GM03348 (cell line): ENCODE measurements at places on chromosomes 16 and 17.

DNA sequence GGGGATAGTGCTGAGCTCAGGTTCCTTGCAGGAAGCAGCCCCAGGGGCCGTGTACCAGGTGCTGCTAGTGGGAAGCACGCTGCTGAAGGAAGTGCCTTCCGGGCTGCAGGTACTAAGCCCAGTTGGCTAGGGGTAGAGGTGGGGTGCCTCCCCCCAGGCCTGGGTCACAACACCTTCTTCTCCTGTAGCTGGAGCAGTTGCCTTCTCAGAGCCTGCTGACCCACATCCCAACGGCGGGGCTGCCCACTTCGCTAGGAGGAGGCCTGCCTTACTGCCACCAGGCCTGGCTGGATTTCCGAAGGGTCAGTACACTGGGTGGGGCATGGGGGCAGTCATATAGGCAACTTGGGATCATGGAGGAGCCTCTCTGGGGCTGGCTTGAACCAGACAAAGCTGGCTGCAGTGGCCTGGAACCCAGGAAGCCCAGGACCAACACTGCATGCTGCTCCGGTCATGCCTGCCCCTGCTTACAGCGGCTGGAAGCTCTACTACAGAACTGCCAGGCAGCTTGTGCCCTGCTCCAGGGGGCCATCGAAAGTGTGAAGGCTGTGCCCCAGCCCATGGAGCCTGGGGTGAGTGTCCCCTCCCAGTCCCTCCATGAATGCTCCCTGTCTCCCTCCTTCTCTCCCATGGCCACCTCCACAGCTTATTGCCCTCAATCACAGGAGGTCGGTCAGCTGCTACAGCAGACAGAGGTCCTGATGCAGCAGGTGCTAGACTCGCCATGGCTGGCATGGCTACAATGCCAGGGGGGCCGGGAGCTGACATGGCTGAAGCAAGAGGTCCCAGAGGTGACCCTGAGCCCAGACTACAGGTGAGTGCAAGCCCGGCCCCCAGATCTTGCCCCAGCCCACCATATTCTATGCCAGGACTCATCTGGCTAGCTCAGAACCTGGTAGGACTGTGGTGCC, 2.5 kb downstream of the PLEKHG4 start:
- no peak for DNase-seq

DNA sequence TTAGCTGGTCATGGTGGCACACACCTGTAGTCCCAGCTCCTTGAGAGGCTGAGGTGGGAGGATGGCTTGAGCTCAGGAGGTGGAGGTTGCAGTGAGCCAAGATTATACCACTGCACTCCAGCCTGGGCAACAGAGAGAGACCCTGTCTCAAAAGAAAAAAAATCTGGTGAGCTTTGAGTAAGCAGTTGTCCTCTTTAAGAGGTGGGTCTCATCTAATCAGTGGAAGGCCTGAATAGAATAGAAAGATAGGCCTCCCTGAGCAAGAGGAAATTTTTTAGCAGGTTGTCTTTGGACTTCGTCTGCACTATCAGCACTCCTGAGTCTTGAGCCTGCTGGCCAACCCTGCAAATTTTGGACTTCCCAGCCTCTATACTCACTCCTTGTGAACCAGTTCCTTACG, 266.0 kb upstream of the ZFHX3 start:
- no peak for DNase-seq

DNA sequence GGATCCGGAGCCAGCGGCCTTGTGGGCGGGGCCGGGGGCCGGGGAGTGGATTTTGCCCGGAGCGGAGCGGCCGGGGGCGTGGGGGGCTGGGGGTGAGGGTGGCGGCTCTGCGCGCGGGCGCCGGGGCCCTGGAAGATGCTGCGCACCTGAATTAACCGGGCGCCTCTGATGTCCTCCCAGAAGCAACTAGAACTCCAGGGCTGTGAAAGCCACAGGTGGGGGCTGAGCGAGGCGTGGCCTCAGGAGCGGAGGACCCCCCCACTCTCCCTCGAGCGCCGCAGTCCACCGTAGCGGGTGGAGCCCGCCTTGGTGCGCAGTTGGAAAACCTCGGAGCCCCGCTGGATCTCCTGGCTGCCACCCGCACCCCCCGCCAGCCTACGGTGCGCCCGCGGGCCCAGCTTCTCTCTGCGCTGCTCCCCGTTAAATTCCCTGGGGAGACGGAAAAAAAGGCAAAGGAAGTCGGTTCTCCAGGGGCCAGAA, 549 bp downstream of the SLC26A11 start:
- peak; percentile 63 for DNase-seq

DNA sequence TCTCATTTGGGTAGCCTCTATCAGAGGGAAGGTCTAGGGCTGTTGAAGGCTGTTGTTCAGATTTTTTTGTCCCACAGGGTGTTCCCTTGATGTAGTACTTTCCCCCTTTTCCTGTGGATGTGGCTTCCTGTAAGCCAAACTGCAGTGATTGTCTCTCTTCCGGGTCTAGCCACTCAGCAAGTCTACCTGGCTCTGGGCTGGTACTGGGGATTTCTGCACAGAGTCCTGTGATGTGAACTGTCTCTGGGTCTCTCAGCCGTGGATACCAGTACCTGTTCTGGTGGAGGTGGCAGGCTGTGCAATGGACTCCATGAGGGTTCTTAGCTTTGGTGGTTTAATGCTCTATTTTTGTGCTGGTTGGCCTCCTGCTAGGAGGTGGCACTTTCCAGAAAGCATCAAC, 23.3 kb upstream of the CCR7 start:
- DNase-seq: no peak

- no peak for DNase-seq
These were observed 23.8 kb downstream of the COTL1 start for GRCh38 chr16:84593825-84594724.

GRCh38 chr17:81197831-81198490, 24.8 kb downstream of the CEP131 start:
- no peak for DNase-seq

- DNase-seq: no peak
These were observed 26.8 kb upstream of the SMPD3 start for GRCh38 chr16:68475071-68475470.

- peak; percentile 56 for DNase-seq
These were observed 266.9 kb upstream of the DYNLRB2 start for GRCh38 chr16:80273635-80274538.

DNA sequence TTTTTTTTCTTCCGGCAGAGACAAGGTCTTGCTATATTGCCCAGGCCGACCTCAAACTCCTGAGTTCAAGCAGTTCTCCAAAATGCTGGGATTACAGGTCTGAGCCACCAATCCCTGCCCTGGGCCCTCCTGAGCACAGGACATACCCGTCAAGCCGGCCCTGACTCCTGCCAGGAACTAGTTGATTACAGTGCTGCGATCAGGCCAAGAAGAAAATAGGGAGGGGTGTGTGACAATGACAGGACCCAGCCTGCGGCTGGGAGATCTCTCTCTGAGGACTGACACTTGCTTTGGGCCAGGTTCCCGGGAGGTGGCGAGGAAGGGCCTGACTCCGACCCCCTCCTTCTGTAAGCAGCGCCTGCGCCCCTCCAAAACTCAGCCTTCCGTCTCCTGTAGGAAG, 276.6 kb downstream of the MRTFB start:
- no peak for DNase-seq

DNA sequence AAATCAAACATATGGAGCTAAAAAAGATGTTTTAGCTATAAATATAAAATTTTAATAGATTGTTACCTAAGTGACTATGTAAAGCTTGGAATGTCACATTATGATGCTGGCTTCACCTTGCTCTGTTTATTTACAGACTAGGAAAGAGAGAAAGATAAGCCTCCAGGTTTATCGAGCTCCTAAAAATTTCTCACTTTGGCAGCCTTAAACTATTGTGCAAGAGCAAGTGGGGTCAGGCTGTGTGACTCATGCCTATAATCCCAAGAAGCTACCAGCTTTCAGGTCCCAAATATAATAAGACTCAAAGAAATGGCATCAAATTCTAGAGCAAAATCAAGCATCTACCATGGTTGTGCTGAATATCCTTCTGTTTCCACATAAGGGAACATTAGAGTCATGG, 34.3 kb upstream of the PRSS54 start:
- peak; percentile 25 for DNase-seq

DNA sequence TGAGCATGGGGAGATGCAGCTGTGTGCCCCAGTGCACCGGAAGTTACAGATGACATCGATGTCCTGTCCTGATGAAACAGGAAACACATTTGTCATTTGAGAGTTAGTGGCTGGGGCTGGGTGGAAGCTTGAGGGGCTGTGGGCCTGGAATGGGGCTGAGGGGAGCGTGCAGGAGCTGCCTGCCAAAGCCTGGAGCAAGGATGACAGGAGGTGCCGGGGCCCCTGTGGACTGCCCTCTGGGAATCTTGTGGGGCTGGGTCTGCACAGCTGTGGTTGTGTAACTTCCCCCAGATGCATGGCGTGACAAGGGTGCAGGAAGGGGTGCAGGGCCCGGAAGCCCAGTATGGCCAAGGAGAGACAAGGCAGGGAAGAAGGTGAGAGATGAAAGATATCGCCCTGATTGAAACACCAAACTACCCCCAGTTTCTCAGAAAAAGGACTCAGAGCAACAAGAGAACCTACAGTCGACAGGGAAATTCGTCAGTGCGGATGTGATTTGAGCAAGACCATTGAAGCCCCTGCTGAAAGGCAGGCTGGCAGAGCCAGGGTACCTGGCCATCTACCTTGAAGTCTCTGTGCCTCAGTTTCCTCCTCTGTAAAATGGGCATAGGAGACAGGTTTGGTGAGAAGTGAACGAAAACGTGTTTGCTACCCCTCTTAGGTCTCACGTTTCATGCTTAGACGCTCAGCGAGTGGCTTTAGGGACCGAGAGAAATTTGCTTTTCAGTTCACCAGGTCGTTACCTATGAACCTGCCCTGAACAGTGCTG, 8.8 kb downstream of the MMP25 start:
- DNase-seq: no peak
